ENCODE measurements at places on chromosomes 4 and X.

GRCh38 chr4:74098427-74098994, 484 bp downstream of the CXCL2 start:
- DNase-seq: no peak

- DNase-seq: no peak
Observed at GRCh38 chr4:29259556-29259955, 1460.6 kb upstream of the PCDH7 start.

GRCh38 chr4:54553001-54553400, 104.8 kb upstream of the KIT start:
- DNase-seq: no peak

DNA sequence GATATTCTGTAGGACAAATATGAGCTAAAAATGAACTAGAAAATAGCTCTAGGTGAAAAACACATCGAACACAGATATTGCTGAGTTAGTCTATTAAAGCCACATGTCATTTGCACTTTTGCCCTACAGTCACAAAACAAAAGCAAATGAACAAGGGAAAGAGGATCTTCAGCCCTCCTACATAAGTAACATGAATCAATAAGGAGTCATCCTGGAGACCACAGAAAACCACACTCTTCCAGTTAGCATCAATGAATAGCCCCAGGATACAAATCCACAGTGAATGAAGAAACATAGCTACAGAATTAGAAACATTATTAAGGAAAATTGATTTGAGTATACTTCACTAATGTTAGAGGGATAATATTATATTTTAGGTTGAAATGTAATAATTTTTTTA, 311.4 kb downstream of the MAPK10 start:
- no peak for DNase-seq

DNA sequence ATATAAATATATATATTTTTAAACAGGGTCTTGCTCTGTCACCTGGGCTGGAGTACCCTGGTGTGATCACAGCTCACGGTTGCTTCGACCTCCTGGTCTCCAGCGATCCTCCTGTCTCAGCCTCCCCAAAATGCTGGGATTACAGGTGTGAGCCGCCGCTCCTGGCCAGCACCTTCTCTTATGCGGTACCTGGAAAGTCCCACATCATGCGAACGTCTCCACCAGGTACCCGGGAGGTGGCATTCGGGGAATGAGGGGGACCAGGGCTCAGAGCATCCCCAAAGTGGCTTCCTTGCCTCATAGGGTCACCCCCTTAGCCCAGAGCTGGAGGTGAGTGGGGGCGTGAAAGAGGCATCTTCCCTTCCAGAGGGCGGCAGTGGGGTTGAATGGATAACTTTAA, 84.0 kb upstream of the PPP2R3B start:
- no peak for DNase-seq

- no peak for DNase-seq
Observed at GRCh38 chrX:9862525-9862924, 76.3 kb downstream of the SHROOM2 start.

DNA sequence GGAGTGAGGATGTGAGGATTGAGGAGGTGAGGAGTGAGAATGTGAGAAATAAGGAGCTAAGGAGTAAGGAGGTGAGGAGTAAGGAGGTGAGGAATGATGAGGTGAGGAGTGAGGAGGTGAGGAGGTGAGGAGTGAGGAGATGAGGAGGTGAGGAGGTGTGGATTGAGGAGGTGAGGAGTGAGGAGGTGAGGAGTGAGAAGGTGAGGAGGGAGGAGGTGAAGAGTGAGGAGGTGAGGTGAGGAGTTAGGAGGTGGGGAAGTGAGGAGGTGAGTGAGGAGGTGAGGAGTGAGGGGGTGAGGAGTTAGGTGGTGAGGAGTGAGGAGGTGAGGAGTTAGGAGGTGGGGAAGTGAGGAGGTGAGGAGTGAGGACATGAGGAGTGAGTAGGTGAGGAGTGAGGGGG, 74.8 kb upstream of the MXD4 start:
- no peak for DNase-seq

DNA sequence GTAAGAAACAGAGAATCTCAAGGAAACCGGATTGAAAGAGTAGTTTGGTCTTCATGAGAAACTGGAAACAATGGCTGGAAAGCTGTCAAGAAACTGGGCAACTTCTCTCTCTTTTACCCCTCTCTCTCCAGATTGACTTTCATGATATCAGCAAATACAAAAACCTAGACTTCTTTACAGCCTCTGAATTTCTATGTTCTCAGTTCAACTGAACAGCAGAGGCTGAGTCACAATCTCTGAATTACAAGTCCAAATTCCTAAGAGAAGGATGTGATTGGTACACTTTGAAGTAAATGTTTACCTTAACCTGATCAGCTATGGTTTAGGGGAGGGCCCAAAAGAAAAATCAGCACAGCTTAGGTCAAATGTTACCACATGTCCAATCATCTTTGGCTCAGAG, 974.9 kb downstream of the RPA4 start:
- DNase-seq: no peak

DNA sequence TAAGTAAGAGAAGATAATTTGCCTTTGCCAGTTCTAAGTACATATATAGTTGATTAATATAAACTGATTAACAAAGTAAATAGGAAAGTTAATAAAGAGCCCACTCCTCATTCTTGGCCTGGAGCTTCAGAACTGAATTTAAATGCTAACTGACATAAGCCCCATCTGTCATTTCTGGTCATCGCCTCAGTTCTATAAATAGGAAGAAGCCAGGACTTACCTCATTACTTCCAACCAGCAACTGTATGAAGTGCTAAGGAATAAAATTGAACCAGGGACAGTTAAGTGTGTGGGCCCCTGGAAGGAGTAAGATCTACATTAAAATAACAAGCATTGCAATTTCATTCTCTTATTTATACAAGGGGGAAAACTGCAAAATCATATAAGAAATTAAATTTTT, 52.0 kb upstream of the PDLIM5 start:
- DNase-seq: peak; percentile 60

DNA sequence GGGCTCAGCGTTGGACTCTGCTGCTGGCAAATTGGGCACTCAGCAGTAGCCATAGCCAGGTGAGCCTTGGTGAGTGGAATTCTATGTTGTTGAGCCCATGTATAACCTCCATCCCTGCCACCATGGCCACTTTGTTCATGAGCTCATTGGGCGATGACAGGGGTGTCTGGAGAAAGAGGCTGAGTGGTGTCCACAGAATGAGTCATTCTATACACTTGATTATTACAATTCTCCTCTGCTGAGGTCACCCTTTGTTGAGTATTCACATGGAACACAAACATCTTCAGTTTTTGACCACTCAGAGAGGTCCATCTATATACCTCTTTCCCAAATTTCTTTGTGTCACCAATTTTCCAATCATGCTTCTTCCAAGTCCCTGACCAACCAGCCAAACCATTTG, 1341.7 kb downstream of the PCDH7 start:
- DNase-seq: no peak

DNA sequence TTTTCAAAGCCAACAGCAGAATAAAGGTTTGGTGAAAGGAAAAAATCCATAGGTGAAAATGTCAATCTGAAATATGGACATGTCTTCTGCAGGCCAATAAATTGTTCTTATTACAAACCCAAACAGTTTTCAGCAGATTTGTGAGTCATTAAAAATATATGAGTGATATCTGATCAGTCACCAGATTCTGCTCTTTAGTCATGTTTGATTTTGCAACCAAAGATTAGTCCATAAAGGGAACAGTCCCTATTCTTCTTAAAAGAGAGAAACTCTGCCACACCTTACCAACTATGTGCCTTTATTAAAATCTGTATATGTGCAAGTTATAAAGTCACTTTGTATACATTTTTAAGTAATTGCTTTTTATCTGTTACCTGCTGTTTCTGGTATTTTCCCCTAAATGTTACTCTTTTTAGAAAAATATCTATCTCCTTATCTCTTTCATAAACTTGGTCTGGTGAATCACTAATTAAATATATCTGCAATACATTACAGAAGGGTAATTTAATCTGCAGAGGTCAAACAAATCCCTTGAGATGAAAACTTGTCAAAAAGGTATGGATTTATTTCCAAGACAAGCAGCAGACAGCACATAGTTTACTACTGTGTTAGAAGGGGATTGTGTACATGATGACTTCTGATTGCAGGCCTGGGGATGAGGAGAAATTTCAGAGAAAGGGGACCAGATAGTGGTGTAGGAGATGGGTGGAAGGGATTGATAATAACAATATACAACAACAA, 322.9 kb upstream of the NWD2 start:
- no peak for DNase-seq

DNA sequence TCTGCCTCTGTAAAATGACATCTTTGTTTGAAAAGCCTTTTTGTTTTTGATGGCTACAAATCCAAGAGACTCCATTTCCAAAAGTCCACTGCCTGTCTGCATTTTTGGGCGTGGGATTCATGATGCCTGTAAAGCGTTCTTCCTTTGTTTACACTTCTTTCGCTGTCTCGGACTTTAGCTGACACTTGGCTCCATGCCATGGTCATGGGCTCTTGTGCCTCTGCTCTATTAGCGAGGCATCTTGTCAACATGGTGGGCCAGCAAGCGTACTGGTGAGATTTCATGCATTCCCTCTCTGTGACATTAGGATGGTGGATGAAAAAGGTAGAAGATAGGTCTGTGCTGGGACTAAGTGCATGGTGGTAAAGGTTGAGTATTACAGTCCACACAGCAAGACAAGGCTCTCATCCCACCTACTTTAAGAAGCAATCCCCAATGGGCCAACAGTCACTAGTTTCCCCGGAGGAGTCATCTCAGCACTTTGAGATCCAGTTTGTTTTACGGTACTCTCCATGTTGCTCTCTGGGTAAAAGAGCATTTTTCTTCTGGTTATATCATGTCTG, 298.2 kb upstream of the KLF3 start:
- no peak for DNase-seq

GRCh38 chrX:19121898-19122640, at the start of gene ADGRG2:
Gene ADGRG2 (minus strand): TSS chrX:19122468. CDS start chrX:19068834, 53,634 bp downstream.
- DNase-seq: peak; percentile 42

DNA sequence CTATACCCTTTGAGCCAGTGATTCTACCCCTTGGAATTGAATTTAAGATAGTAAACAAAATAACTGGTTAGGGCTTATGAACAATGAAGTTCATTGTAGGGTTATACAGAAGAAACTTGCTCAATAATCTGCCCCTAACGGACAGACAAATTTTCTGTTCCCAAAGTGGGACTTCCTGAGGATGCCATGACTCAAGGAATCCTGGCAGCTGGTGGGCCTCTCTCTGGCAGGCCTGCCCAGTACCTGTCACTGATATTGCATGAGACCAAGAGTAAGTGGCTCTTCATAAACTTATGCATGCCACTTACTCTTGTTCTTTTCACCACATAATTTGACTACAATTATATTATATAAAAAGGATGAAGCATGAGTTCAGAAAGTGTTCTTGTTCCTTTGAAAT, 41.5 kb downstream of the GPRIN3 start:
- no peak for DNase-seq

DNA sequence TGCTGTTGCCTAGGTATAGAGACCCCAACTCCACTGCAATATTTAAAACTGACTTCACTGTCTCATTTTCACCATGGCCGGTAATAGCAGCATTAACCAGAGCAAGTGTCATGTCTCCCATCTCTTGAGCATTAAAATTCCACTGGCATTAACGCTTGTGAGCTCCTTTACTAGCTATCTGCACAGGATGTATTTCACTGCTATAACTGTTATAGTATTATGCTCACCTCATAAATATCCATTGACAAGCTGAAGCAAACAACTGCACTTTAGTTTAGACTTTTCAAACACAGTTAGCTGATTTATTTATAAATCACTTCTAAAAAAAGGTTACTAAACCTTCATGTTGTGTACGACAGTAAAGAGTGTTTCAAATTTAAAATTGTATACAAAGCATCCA, 157.8 kb downstream of the ANTXR2 start:
- DNase-seq: no peak

- DNase-seq: no peak
Observed at GRCh38 chrX:150240643-150240970, 122.5 kb upstream of the MAMLD1 start.

- no peak for DNase-seq
Observed at GRCh38 chrX:146881521-146881920, 67.0 kb upstream of the CXorf51A start.

- no peak for DNase-seq
Observed at GRCh38 chrX:24153178-24153795, 3.8 kb downstream of the ZFX start.

DNA sequence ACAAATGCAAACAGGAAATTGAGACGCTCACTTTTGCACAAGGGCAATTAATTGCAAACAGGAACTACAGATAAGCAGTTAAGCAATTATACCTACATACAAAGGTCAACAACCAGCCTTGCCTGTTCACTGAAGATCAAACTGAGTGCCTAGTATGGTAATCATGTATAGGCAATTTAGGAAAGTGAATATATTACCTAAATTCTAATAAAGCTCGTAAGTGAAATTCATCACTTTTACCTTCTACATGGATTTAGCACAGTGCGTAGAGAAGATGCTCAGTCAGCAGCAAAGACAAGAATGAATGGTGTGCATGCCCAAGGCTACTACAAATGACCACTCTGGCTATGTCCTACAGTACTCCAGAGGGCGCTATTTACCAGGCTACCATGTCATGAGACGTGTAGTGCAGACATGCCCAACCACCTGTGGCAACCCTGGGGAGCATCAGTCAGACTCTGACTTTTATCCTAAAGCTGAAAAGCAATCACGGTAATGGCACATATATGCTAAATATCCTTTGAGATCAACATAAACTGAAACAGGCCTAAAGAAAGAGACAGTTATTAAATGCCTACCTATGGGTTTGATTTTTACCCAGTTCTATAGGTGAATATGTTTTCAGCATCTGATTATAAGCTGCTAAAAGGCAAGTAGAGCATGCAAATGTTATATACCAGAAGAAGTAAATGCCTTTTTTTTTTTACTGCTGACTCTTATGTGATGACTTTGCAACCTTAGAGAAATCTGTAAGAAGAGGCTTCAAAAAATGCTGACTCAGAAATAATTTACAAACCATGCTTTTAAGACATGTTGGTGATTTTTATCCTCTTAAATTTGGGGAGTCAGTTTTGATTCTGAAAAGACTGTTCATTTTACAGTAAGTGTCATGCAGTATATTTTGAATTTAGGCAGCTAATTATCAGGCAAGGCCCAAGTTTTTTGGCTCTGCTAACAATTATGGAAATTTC, 178.0 kb downstream of the PPP3CA start:
- no peak for DNase-seq

GRCh38 chrX:129791961-129792570, 12.3 kb downstream of the SASH3 start:
- DNase-seq: no peak

DNA sequence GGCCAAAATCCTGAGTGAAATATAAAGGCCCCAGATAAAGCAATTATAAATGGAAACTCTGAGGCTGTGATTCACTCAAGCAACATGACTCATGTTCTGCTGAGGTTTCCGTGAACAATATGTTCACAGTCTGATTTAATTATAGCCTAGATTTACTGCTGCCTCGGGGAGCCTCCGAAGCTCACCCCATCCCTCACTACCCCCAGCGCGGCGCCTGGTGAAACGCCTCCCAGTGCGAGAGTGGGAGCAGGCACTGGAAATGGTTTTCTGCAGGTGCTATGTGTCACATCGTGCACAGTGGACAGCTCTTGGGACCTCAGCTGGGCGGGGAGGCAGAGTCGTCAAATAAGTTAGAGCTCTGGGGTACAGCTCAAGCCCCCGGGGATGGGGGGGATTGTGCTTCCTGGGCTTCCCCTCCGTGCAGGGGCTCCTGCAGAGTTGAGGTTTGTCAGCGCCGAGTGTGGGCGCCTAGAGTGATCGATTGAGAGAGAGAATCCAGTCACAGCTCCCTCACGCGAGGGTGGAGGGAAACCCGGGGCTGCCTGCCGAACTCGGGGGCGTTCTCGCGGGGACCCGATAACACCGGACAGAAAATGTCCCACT, 110.6 kb downstream of the PHKA2 start:
- peak; percentile 30 for DNase-seq

Measured in muscle of back (tissue), 13 donors.